ENCODE measurements at places on chromosomes 13 and 19.

DNA sequence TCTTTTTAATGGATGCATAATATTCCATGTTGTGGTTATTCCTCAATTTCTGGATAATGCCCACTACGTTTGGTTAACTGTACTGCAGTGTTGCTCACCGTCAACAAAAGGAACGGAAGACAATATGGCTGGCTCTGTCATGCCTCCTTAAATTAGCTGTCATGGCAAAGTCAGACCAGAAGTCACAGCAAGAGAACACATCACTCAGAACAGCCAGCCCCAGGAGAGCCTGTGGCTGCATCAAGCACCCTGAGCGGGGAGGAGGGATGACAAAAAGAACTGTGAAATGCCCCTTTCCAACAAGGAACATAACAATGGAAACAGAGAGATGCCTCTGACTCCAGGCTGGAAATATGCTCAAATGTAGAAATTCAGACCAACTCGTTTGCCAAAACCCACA is 366.0 kb upstream of the ZNF507 start:
- no peak for DNase-seq

DNA sequence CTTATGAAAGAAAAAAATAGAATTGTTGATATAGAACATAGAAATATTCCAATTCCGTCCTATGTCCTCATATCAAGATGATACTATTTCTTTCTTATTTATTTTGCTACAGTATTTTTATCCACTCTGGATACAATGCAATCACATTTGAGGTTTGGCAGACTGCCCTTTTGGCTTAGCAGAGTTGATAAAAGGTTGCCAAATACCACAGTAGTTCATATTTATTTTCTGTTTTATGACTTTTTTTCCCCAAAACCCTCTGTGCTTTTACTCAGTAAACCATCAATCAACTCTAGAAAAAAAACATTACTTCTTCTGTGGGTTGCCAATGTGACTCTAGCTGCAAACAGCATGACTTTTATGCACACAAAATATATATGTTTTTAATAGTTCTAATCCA is 424.5 kb downstream of the PCDH9 start:
- no peak for DNase-seq

GRCh38 chr13:30346789-30347167 is 39.4 kb upstream of the KATNAL1 start:
- no peak for DNase-seq

DNA sequence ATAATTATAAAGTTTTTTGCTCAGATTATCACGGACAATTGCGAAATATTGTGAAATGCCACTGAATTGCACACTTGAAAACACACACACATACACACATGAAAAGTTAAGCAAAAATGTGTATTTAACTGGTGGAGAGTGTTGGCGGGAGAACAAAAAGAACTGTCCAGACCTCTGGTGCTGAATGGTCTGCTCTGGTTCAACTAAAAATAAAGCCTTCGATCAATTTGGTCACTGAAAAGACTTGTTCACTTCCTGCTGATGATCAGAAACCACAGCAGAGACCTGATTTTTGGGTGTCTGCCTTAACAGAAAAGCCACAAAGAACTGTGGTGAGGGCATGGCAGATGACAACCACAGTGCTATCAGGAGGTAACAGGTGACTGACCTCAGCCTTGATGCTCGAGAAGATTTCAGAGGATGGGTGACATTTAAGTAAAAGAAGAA is 4.0 kb upstream of the IGFL1 start:
- DNase-seq = no peak

- peak; percentile 72 for DNase-seq
These were observed 8.8 kb upstream of the TNFSF9 start for GRCh38 chr19:6521718-6522646.

- no peak for DNase-seq
These were observed 12.4 kb upstream of the MICU2 start for GRCh38 chr13:21616205-21616866.

DNA sequence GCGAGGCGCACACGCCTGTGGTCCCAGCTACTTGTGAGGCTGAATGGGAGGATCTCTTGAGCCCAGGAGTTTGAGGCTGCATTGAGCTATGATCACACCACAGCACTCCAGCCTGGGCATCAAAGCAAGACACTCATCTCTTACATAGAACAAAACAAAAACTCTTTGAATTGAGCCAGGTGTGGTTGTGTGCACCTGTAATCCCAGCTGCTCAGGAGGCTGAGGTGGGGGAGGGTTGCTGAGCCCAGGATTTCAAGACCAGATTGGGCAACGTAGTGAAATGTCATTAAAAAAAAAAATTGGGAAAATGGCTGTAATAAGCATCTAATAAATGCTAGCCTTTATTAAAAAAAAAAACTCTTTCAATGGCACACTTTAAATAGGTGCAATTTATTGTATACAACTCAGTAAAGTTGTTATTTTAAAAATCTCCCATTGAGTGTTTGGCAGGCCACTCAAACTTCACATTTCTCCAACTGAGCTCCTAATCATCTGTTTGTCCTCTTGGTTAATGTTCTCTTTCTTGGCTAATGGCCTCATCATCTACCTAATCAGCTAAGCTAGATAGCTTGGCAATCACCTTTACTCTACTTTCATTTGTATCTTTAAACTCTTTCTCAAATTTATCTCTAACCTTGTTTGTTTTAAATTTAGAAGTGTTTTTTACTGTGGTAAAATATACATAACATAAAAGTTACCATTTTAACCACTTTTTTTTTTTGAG is 28.1 kb upstream of the HMGB1 start:
- no peak for DNase-seq

DNA sequence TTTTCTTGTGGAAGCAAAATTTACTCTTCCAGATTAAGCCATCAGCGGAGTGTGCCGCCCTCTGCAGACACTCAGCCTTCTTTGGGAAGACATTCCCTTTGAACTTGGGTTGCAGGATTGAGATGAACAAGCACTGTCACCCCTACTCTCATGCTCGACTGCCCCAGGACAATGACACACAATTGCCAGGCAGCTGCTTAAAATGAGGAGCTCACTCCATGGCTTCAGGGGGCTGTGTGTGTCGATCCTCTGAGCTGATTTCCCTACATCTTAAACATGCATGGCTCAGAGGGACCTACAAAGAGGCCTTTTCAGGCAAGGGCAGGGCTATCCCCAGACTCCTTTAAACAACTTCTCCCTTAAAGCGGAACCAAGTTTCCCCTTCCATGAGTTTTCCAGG is 107.5 kb upstream of the MBNL2 start:
- DNase-seq = no peak

DNA sequence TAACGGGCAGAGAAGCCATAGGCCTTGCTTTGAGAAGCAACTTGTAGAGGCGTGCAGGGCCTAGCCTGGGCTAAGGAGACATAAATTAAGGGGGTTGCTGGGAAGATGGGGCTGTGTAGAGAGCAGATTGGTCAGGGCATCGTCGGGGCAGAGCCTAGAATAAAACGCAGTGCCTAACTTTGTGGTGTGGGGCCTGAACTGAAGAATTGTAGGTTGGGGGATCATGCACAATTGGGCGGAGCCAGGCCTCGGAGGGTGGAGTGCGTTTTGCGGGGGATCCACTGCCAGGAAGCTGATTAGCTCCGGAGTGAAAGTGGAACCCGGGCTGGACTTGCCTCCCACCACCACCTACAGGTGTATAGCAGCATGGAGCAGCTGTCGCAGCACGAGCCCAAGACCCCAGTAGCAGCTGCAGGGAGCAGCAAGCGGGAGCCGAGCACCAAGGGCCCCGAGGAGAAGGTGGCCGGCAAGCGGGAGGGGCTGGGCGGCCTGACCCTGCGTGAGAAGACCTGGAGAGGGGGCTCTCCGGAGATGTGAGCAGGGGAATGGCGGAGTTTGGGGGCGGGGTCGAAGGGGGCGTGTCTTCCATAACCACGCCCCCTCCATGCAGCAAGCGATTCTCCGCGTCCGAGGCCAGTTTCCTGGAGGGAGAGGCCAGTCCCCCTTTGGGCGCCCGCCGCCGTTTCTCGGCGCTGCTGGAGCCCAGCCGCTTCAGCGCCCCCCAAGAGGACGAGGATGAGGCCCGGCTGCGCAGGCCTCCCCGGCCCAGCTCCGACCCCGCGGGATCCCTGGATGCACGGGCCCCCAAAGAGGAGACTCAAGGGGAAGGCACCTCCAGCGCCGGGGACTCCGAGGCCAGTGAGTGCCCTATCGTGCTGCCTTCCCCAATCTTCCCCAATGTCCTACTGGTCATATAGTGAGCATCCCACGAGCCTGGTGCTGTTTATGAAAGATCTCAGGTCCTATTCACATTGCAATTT is 13.8 kb downstream of the DNASE2 start:
- peak; percentile 82 for DNase-seq

GRCh38 chr19:43152214-43152613 is 34.1 kb downstream of the PSG5 start:
- DNase-seq = no peak

- DNase-seq = peak; percentile 61
These were observed 102.6 kb upstream of the MYCBP2 start for GRCh38 chr13:77429320-77430142.

- DNase-seq = no peak
These were observed 20.5 kb upstream of the SHKBP1 start for GRCh38 chr19:40555978-40556689.

DNA sequence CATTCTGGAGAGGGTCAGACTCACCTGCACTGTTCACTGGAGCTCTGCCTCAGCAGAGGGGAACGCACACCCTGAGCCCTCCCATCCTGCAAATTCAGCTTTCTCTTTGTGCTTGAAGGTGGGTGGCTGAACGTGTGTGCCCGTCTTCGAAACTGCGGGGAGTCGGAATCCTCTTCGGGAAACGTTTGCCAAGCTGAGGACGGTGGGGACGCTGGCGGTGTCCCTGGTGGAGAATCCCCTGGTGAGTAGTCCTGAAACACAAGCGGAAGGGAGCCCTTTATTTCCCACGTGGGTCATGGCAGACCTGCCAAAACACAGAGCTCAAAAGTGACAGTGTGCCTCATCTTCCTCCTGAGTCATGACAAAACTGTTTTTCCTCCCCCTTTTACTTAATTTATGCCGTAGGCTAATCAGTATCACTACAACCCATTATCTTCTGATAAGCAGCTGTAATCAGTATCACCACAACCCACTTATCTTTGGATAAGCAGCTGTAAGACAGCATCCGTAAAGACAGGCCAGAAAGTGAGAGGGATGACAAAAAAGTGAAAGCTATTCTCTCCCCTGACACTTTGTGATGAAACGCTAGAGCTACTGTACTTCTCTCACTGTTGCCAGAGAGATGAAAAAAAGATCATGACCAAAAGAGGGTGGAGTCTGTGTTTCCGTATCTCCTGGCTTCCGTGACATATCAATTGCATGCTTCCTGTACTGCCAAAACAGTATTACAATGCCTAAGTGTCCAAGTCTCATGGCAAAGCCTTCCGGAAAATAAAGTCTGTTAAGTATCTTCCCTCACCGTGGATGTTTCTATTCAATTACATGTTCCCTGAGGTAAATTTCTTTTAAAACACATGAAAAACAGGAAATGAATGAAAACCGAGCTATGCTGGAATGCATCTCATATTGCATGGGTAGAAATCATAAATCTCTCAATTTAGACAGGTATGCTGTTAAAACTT is 155.5 kb downstream of the TBC1D4 start:
- DNase-seq = peak; percentile 76

DNA sequence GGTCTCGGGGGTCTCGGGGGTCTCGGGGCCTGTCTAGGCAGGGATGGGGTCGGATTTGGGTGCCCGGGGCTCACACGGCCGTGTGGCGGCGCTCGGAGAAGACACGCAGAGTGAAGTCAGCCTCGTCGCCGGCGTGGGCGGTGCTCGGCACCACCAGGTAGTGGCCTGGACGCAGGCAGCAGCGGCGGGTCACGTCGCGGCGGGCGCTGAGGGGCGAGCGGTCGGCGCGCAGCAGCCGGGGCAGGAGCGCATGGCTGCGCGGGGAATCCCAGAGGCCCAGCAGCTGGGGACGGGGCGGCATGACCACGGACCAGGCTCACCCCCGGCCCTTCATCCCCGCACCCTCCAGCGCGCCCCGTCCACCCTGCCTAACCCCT is 8.2 kb downstream of the CAPN12 start:
- peak; percentile 73 for DNase-seq

GRCh38 chr19:6772028-6772865 is at the start of gene VAV1:
Gene VAV1 (plus strand): TSS chr19:6772708. CDS start chr19:6772808, 100 bp downstream.
- peak; percentile 83 for DNase-seq

- peak; percentile 95 for DNase-seq
These were observed at the start of gene FDX2 for GRCh38 chr19:10315335-10316214. Gene FDX2 (minus strand): TSS chr19:10316015. CDS start chr19:10315996, 19 bp downstream.

- DNase-seq = peak; percentile 68
These were observed at the start of gene BTBD2 for GRCh38 chr19:2015608-2015950. Gene BTBD2 (minus strand): TSS chr19:2015714. CDS start chr19:2015703, 11 bp downstream.

GRCh38 chr13:41961466-41961760 is 504 bp upstream of the VWA8 start:
- DNase-seq = no peak

Measured in activated T-cell treated with anti-CD3 and anti-CD28 coated beads, Interleukin-2, amount 50 U/mL, for 24 hours (primary cell).